ENCODE measurements at places on chromosomes 1 and 21.

- no peak for DNase-seq
Observed at GRCh38 chr1:115059316-115059715, 29.7 kb downstream of the TSHB start.

GRCh38 chr1:22297999-22298398 is 153.7 kb upstream of the ZBTB40 start:
- DNase-seq: no peak

DNA sequence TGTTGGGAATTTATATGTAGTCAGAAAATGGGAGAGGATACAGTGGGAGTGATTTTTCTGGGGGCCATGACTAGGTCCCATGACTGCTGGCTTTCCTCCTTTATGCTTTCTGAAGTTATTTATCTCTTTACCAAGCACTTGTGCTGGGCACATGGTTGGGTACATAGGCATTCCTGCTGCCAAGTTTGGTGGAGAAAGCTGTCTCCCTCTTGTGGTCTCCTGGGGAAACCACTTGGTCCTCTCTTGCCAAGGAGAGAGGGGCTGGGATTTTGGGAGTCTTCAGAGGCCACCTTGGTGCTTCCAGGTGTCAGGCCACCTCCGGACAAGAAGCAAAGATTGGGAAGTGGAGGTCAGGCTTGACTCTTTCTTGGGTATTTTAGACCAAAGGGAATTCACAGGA is 120.2 kb upstream of the KCNE2 start:
- DNase-seq: peak; percentile 18

DNA sequence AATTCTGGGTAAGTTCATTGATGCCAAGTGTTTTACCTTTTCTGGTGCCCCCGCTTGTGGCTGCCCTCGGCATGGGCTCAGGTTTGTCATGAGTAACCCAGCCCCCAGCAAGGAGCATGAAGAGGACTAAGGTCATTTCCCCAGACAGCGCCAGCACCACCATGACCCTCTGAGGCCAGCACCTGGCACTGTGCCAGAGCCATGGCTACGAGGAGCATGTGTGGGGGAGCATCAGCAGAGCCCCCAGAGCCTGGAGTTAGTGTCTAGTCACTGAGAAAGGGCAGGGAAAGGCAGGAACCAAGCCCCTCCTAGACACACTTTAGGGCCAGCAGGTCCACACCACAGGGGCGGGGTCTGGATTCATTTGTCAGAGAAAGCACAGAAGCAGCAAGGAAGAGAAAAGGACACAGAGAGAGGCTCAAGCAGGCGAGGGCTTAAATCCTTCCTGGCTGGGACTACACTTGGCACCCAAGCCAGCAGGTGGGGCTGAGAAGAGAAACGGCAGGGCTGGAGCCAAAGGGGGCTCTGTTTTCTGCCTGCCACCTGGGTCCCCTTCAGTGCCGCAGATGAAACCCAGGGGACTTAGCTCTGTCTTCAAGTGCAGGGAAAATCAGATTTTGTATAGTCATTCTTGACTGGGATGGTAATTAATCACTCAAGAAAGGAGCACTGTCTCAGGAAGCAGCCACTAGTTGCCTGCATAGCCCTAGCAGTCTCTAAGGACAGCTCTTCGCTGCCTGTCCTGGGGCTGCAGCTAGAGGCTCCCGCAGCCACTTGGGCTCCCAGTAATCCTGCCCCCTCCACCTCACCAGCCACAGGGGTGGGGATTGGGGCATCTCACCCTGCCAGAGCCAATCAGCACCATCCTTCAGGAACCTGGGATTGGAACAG is 79.6 kb upstream of the ZC3H12A start:
- DNase-seq: peak; percentile 28

GRCh38 chr1:114669562-114670082 is at the start of gene DENND2C:
TSS of gene DENND2C (minus strand) at chr1:114670049. CDS start at chr1:114625984, 44,065 bp downstream.
- DNase-seq: no peak

DNA sequence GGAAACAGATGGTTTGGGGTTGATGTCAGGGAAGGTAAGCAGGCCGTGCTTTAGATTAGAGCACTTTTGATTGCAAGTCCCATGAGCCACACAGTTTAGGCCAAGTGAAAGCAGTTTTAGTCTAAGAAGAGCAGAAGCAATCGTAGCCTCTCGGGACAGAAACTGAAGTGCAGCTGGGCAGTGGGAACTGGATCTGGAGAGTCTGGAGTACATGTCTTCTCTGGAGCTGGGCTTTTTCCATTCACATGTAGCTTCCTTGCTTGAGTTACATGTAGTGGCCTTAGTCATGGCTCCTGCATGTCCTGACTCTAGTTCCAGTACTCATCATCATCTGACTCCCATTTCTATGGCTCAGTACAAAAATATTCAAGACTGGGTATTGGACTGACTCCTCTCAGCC is 16.7 kb downstream of the CAMTA1 start:
- DNase-seq: no peak

- no peak for DNase-seq
Observed at GRCh38 chr1:64891448-64891825, 74.9 kb downstream of the JAK1 start.

GRCh38 chr1:245960171-245960570 is 546.9 kb downstream of the SMYD3 start:
- no peak for DNase-seq

- peak; percentile 73 for DNase-seq
Observed at GRCh38 chr21:41877901-41878830, 978 bp downstream of the PRDM15 start.

DNA sequence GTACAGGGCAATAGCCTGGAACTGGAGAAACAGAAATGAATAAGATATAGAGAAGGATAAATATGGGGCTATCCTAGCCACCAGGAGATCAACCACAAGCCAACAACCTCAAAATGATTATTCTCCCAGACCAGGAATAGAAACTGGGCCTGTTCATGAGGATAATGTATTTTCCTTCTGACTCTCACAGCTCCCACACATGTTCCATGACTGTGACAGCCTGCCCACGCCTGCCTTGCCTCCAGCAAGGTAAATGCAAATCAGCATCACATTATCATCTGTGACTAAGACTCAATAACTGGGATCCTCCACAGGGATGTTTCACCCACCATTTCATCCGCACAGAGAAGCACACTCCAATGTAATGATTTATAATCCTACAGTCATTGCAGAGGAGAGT is 3.3 kb downstream of the ENSA start:
- peak; percentile 11 for DNase-seq

- no peak for DNase-seq
Observed at GRCh38 chr1:47661040-47661439, 223.2 kb downstream of the FOXD2 start.

- DNase-seq: no peak
Observed at GRCh38 chr1:50989694-50990093, 19.6 kb downstream of the CDKN2C start.

- DNase-seq: peak; percentile 17
Observed at GRCh38 chr21:15437883-15438282, 291.9 kb upstream of the USP25 start.

GRCh38 chr1:233166896-233167295 is 128.6 kb downstream of the PCNX2 start:
- DNase-seq: no peak

- DNase-seq: no peak
Observed at GRCh38 chr1:153734396-153735089, 6.7 kb downstream of the INTS3 start.

DNA sequence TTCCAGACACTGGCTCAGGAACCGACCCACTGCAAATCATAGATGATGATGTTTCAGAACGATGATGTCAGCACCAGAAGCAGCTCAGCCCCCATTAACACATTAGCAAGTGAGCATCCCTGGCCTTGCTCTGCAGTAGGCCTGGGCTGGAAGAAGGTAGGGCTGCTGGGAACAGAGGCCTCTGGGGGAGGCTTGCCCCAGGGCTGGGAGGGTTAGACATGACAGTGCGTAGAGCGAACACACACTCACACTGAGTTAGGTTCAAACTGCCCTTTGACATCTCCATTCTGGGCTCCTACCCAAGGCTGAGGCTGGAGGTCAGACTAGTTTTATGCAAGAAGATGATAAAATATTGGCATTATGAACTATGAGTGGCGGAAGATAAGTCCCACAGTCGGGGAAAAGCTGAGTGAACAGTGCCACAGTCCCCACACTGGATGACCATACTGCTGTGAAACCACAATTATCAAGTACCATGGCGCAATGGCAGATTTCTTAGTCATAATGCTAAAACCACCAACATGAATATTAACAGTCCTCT is 91.1 kb downstream of the DMRTB1 start:
- no peak for DNase-seq

DNA sequence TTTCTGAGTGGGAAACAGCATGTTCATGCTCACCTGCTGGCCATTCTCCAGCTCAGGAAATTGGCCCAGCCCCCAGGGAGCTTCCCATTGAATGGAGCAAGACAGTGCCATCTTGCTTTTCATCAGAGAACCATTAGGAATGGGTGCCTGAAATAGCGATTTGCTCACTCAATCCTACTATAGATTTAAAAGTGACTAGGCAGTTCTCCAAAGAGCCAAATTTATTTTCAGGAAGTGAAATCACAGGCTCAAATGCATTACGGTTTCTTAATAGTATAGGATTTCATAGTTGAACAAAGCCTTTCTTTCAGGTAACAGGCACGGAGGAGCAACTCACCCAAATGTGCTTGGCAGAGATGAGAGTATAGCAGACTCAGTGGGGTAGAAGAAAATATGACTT is 272.1 kb downstream of the GRIK1 start:
- DNase-seq: no peak

DNA sequence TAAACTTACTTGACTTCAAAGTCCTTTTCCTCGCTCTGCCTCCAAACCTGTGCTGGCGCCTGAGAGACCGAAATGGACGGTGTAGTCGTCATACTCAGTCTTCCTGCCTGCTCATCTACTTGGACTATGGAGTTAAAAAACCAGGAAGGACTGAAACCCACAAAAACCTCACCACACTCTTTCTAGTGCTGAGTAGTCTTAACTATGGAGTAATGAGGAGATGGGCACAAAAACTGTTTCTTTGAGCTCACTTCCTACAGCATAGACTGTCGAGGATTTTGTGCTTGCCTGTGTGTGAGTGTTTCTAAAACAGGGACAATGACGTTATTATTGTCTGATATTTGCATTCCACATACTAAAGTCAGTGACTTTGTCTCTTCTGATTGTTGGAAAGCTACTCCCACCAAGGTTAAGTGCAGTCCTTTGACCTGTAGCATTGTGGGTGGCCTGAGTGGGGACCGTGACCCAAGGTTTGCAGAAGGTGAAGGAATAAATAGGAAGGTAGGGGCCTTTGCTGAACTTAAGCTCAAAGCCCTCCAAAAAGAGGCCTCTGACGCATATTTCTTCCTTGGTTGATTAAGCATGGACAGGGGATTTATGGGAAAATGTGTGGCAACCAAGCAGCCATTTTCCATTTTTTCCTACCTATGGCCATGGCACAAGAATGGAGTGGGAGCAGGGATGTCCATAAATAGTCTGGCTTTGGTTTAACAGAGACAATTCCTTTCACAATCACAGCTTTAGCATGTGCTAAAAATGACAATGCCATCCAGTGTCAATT is 109.6 kb downstream of the ZBTB18 start:
- DNase-seq: no peak

GRCh38 chr1:21878840-21879478 is 58.2 kb downstream of the HSPG2 start:
- DNase-seq: no peak

GRCh38 chr1:159914252-159915018 is 10.9 kb downstream of the TAGLN2 start:
- DNase-seq: no peak

DNA sequence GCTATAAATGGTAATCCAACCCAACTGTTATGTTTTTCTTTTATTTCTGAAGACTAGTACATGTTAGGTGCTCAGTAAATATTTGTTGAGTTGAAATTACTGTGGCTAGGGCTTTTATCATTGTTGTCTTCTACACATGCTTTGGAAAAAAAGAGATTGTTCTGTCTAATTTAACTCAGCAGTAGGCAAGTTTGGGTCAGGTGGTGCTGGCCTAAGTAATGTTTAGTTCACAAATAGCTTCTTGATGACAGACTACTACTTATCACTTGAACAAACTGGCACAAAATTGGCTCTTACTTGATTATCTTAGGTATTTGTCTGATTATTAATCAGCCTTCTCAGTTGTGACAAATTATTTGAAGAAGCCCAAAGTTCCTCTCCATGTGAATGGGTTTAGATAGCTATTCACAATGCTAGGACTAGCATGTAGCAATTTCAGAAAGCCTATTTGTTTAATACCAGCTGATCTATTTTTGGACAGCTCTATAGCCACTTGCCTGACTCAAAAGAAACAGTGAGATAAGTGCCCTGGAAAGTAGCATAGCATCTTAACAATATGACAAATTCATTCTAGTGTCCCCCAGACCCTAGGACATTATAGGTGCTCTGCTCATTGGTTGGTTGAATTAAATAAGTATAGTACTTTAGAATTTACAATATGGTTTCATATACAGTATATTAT is 32.6 kb downstream of the TMEM200B start:
- DNase-seq: no peak

- DNase-seq: peak; percentile 59
Observed at GRCh38 chr1:236063919-236064673, 794 bp downstream of the NID1 start.

DNA sequence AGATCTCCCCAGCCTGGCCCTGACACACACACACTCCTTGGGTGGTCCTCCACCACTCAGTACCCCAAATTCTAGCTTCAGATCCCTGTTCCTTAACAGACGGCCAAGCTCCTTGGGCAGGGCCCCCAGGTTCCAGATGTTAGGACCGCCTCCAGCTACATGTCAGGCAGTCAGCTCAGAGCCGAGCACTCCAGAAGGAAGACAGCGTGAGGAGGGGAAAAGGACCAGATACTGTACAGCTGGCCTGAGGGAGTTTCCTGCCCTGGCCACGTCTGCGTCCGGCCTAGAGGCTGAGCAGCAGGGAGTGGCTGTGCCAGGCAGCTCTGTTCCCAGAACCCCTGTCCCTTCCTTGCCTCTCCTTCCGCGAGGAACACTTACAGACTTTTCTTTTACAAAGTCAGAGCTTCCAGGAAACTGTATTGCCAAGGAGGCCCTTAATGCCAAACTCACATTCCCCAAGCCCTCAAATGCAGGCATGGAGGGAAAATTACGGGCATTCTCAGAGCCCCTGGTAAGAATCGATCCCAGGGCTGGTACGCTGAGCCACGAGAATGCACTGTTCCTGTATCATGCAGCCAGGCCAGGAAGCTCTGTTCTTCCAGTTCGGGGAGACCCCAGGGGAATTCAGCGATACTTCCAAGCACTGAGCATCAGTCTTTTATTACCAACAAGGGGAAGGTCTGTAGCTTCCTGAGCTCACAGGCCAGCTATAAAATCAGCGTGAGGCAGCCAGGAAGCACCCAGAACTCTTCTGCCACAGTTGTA is 45.2 kb upstream of the CNTN2 start:
- DNase-seq: no peak

DNA sequence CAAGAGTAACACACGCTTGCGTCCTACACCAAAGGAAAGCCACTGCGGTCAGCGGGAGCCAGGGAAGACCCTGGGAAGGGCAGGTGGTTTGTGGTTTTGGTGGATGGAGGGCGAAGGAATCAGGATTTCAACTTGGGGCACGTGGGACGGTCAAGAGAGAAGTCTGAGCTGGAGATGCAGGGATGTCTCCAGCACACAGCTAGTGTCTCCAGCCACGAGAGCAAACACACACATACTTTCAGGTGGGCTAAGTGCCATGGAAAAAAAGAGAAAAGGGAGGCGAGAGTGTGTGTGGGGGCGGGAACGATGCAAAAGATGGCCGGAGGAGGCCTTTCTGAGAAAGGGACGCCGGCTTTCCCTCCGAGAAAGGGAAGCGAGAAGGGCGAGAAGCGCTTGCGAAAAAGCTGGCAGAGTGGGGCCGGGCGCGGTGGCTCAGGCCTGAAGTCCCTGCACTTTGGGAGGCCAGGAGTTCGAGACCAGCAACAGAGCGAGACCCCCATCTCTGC is 1.4 kb upstream of the SRRM1 start:
- peak; percentile 19 for DNase-seq
